Body of pancreas (tissue), 4 donors: ENCODE measurements at places on chromosomes 6 and 20. TPM values are rescaled to one million over a fixed set of nuclear protein-coding genes. Genes with fewer than 3 reads are reported as not detected.

DNA sequence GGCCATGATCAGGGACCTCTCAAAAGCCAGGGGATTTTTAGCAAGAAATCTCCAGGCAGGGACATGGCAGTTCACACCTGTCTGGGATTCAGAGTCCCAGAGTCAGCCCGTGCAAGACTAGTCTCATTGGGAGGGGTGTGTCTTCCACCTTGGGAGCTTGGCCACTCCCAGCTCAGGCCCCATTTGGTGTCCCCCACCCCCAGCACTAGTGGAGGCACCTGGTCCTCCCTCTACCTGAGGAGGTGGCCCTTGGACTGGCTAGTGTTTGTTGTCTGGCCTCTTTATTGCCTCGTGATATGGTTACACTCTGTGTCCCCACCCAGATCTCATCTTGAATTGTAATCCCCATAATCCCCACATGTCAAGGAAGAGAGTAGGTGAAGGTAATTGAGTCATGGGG, 140.8 kb upstream of the PHACTR3 start:
- no peak overlapping the region for H3K4me3 ChIP-seq
- H3K27me3 ChIP-seq, result no peaks in the 10 kb centered on the region
- DNase-seq, result no peak
- H3K27ac ChIP-seq, result no peak overlapping the region
- H3K36me3 ChIP-seq, result no peaks in the 10 kb centered on the region
- H3K4me1 ChIP-seq, result no peaks in the 10 kb centered on the region

- H3K36me3 ChIP-seq, result no peaks in the 10 kb centered on the region
- H3K4me1 ChIP-seq, result no peaks in the 10 kb centered on the region
- H3K27me3 ChIP-seq, result no peaks in the 10 kb centered on the region
- DNase-seq, result no peak
- no peak overlapping the region for H3K4me3 ChIP-seq
These were observed 80.8 kb upstream of the RBM24 start for GRCh38 chr6:17200395-17200794.

DNA sequence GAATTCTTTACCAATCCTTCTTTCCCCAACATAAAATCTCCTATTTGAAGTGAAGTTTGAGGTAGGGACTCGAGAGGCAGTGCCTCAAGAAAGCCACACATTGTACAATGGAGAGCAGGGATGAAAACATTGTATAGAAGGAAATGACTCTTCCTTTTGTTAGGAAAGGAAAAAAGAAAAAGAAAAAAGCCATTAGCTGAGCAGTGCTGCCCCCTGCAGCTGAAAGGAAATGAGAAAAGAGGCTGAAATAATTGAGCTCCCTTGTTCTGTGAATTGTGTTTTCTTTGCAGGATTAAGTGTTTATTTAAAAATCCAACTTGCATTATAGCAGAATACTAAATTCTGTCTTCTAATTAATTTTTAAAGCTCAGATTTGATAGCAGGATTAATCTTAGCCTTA, 162.9 kb upstream of the SASH1 start:
- H3K36me3 ChIP-seq, result no peaks in the 10 kb centered on the region
- H3K4me3 ChIP-seq, result no peak overlapping the region
- no peaks in the 10 kb centered on the region for H3K27me3 ChIP-seq
- peak; percentile 30 for DNase-seq
- H3K4me1 ChIP-seq, result peaks cover 4% of the 10 kb centered on the region

DNA sequence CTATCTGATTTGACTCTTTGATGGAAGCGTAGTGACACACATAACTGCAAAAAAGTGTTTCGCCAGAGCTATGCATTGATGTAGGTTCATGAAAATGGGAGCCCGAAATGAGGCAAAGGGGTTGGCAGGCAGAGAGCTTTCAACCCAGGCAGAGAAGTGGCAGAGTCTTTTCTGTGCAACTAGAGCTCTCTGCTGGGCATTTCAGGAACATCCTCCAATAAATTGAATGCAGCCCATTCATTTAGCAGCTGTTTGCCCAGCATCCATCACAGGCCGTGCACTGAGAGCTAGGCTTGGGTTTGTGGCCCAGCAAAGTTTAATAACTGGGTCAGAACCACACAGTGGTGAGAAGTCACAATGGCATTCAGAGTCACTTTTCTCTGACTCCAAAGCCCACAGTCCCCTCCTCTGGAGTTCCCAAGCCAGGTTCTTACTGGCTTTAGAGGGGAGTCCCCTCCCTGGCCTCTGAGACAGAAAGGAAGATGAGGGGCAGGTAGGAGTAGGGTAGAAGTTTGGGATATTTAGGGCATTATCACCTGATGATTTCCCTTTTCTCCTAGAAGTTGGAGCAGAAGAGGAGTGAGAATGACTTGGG, 31.8 kb upstream of the ELMO2 start:
- H3K27me3 ChIP-seq, result no peaks in the 10 kb centered on the region
- no peaks in the 10 kb centered on the region for H3K4me1 ChIP-seq
- H3K4me3 ChIP-seq, result no peak overlapping the region
- no peaks in the 10 kb centered on the region for H3K36me3 ChIP-seq

- no peak overlapping the region for H3K4me3 ChIP-seq
- peak overlapping the region; percentile 52 for H3K27ac ChIP-seq
- DNase-seq, result peak; percentile 99
- peaks cover 49% of the 10 kb centered on the region for H3K4me1 ChIP-seq
- no peaks in the 10 kb centered on the region for H3K36me3 ChIP-seq
- no peaks in the 10 kb centered on the region for H3K27me3 ChIP-seq
These were observed 93.8 kb upstream of the MAP7 start for GRCh38 chr6:136643850-136644596.

GRCh38 chr6:63821442-63821841, 185.8 kb downstream of the PHF3 start:
- H3K4me1 ChIP-seq, result no peaks in the 10 kb centered on the region
- no peaks in the 10 kb centered on the region for H3K36me3 ChIP-seq
- H3K4me3 ChIP-seq, result no peak overlapping the region
- DNase-seq, result no peak

- no peak overlapping the region for H3K27ac ChIP-seq
- H3K4me3 ChIP-seq, result no peak overlapping the region
- H3K4me1 ChIP-seq, result no peaks in the 10 kb centered on the region
- no peak for DNase-seq
- peaks cover 3% of the 10 kb centered on the region for H3K36me3 ChIP-seq
These were observed 14.3 kb downstream of the PCMT1 start for GRCh38 chr6:149763866-149764265.

DNA sequence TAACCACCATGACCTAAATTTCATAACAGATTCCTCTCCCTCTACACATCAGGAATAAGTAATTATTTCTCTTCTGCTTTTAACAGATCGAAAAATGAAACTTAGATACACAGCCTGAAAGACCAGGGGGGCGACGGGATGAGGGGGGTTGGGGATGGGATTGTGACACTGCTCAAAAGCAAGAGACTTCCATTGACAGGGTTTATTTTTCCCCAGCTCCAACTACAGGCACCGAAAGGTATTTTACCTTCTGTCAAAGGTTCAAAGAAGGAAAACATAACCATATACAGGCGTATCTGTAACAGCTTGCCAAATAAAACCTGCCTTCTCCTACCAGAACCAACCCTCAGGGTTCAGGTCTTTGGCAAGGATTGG, 1.3 kb downstream of the EPHA7 start:
- no peaks in the 10 kb centered on the region for H3K36me3 ChIP-seq
- peaks cover 41% of the 10 kb centered on the region for H3K4me1 ChIP-seq
- no peak overlapping the region for H3K27ac ChIP-seq

DNA sequence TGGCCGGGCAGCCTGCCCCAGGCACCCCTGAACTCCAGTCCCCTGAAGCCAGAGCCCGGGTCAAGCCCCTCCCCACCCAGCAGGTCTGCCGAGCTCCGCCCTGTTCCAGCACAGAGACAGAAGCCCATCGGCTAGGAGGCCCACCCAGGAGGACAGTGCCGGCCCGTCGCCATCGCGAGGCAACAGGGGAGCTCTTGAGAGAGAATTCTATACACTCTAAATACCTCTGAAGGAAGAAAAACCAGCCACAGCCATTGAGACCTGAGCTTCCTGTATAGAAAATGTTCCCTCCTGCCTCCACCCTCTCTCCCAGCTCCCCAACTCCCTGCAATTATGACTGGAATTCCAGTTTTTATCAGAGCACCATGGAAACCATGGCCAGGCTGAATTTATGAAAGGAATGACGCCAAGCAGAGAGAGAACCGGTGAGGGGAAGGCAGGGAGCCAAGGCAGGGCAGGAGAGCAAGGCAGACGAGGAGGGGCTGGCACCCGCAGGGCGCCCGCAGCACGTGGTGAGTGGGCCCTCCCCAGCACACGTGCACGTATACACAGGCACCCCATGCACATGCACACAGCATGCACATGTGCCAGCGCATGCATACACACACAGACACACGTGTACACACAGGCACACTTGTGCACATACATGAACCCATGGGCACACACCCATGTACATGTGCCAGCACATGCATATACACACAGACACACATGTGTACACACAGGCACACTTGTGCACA, 27.6 kb upstream of the MRGBP start:
- no peaks in the 10 kb centered on the region for H3K36me3 ChIP-seq
- H3K4me3 ChIP-seq, result no peak overlapping the region
- peak overlapping the region; percentile 88 for H3K27ac ChIP-seq
- peaks cover 55% of the 10 kb centered on the region for H3K4me1 ChIP-seq
- DNase-seq, result peak; percentile 79

DNA sequence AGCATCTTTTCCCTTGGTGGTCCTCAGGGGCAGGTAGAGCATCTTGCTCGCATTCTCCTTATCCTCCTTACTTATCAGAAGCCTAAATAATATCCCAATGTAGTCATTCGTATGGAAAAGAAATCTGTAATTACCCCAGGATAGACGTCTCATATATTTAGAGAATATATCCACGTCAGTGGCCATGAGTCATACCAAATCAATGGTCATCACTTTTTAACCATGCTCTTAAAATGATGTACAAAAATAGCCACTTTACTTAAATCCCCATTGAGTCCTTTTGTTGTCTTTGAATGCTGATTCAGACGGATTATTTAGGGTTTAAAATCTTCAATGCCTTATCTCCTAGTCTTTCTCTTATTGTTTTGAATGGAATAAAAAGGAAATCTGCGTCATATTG, 231.7 kb upstream of the STXBP5 start:
- no peak for DNase-seq
- no peaks in the 10 kb centered on the region for H3K4me1 ChIP-seq
- H3K36me3 ChIP-seq, result no peaks in the 10 kb centered on the region
- no peak overlapping the region for H3K4me3 ChIP-seq
- H3K27me3 ChIP-seq, result no peaks in the 10 kb centered on the region

DNA sequence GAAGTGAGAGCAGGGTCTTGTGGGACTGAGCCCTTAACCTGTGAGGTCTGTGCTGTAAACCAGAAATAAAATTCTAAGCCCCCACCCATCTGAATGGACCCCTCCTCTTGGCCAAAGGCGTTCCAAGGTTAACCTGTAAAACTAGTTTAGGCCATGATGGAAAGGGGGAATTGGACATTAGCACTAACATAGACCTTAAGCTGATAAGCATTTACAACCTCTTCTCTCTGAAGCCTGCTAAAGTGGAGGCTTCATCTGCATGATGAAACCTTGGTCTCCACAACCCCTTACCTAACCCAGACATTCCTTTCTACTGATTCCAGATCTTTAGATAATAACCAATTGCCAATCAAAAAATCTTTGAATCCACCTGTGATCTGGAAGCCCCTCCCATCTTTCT, 25.8 kb downstream of the PIGT start:
- no peaks in the 10 kb centered on the region for H3K36me3 ChIP-seq
- no peak for DNase-seq
- no peaks in the 10 kb centered on the region for H3K27me3 ChIP-seq
- H3K27ac ChIP-seq, result no peak overlapping the region

GRCh38 chr6:25050356-25050755, 114.6 kb upstream of the RIPOR2 start:
- peaks cover 12% of the 10 kb centered on the region for H3K4me1 ChIP-seq
- no peak for DNase-seq
- H3K27ac ChIP-seq, result no peak overlapping the region
- H3K4me3 ChIP-seq, result no peak overlapping the region

GRCh38 chr20:33336375-33336774, 53.4 kb downstream of the BPIFB1 start:
- no peak overlapping the region for H3K4me3 ChIP-seq
- H3K27ac ChIP-seq, result no peak overlapping the region
- no peaks in the 10 kb centered on the region for H3K4me1 ChIP-seq
- no peaks in the 10 kb centered on the region for H3K36me3 ChIP-seq
- no peak for DNase-seq
- no peaks in the 10 kb centered on the region for H3K27me3 ChIP-seq

DNA sequence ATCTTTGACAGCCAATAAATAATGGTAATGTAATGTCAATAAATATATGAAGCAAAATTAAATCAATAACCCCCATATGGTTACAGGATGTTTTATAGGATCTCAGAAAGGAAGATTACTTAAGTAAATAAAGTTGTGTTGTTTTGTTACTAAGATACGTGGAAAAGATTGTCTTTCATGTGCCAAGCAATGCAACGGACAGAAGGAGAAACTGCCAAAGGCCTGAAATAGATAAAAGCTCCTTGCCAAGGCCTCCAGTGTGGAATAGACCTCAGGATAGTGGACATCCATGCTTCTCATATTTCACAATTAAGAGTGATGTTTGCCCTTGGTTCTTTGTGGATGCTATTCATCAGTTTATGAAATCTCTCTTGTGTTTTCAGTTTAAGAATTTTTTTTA, 16.4 kb upstream of the FNDC1 start:
- no peak for DNase-seq
- no peaks in the 10 kb centered on the region for H3K36me3 ChIP-seq

DNA sequence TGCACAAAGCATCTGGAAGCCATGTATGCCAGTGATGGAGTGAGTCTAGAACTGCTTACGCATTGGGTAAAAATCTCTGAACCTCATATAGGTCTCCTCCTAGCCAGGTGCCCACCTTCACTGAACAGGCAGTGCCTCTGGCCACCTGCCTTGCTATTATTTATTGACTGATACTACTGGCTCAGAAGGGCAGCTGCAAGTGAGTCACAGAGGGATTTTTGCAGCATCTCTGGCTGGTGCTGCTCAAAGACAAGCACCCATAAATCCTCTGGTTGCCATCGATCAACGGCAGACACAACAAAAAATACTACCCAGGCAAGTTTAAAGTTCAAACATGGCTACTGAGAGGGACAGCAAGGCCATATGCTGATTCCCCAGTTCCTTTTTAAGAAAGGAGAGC, 279.4 kb downstream of the UBE3D start:
- H3K27ac ChIP-seq, result no peak overlapping the region
- no peaks in the 10 kb centered on the region for H3K4me1 ChIP-seq
- no peaks in the 10 kb centered on the region for H3K27me3 ChIP-seq
- no peaks in the 10 kb centered on the region for H3K36me3 ChIP-seq
- no peak overlapping the region for H3K4me3 ChIP-seq

The MUCL3 gene
- total RNA-seq, result under 0.01 TPM

The FABP7 gene
- total RNA-seq, result not detected
